Tongue (tissue), 3 donors: ENCODE measurements at places on chromosomes 5 and 9.
A peak's percentile ranks its signal among the peaks of the same experiment; 100 is the strongest.

DNA sequence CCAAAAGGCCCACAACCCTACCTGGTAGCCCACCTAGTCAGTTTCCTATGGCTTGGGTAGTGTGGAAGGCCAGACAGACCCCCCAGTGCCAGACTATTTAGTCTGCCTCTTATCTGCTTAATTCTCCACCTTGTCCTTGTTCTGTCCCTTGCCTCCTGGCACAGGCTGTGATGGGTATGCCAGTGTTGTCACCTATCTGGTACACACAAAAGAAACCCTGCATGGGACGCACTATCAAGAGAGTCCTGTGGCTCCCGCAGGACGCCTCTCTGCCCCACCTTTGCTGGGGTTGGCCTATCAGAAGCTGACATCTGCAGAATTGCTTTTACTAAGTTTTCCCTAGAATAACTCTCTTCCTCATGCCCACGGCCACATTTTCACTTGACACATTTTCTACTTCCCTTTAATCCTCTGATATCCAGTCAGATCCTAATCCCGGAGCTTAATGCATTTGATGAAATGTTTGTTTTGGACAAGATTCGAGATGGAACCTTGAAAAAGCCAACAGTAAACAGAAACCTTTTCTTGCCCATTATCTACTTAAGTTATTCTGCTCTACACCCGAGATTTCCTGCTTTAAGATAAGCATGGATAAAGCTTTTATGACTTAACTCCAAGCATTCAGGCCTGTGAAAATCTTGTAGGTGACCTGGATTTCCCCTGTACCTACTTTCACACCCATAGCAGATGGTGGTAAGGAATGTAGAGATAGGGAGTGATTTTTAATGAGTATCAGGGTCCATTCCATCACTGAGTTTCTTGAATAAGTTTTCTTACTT lies 468.5 kb downstream of the ZNF608 start:
- DNase-seq: no peak

DNA sequence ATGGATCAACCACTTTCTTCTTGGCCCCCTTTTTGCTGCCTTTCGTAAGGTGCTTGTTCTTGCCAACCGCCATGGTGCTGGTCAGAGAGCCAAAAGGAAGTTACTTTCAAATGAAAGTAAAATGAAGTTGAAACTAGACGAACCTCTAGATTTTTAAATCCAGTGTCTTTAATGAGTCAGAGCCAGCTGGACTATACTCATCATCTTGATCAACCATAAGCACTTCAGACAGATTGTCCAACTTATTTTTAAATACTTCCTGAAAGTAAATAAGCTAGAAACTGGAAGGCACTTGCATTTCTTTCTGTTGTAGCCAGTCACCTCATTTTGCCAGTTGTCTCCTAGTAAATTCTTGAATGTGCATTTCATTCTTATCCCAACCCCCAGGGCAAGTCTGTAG lies 48.9 kb downstream of the JMY start:
- no peak for DNase-seq

DNA sequence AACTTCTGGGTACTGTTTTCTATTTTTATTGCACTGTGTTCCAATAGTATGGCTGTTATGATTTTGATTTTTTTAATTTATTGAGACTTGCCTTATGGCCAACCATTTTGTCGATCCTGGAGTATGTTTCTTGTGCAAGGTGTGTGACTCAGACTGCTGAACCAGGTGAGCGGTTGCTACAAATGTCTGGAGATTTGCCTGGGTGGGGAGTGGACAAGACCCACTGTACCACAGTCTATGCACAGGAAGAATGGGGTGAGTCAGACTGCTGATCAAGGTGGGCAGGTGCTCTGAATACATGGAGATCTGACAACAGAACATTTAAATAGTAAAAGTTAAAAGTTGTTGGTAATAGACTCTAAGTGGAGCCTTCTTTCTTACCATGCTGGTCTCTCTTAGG lies 609.2 kb downstream of the CSNK1G3 start:
- DNase-seq: no peak

DNA sequence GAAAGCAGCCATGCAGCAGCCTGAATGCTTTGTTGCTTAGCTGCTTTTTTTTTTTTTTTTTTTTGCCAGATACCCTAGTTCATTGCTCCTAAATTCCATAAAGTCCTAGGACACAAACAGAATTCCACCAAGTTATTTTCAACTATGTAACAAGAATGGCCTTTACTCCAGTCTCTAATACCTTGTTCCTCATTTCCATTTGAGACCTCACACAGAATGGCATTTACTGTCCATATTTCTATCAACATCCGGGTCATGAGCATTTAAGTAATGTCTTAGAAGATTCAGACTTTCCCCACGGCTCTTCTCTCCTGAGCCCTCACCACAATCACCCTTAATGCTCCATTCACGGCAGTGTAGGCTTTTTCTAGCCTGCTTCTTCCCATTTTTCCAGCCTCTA lies 31.7 kb upstream of the FBXW11 start:
- DNase-seq: no peak

- DNase-seq: peak; percentile 14
Observed at GRCh38 chr5:104977529-104977928, 1414.9 kb upstream of the NUDT12 start.

- no peak for DNase-seq
Observed at GRCh38 chr9:115730845-115731244, 422.7 kb upstream of the PAPPA start.

- DNase-seq: no peak
Observed at GRCh38 chr5:119745976-119746375, 116.6 kb downstream of the FAM170A start.

GRCh38 chr5:10446490-10446889 lies 4.8 kb downstream of the ROPN1L start:
- DNase-seq: no peak

DNA sequence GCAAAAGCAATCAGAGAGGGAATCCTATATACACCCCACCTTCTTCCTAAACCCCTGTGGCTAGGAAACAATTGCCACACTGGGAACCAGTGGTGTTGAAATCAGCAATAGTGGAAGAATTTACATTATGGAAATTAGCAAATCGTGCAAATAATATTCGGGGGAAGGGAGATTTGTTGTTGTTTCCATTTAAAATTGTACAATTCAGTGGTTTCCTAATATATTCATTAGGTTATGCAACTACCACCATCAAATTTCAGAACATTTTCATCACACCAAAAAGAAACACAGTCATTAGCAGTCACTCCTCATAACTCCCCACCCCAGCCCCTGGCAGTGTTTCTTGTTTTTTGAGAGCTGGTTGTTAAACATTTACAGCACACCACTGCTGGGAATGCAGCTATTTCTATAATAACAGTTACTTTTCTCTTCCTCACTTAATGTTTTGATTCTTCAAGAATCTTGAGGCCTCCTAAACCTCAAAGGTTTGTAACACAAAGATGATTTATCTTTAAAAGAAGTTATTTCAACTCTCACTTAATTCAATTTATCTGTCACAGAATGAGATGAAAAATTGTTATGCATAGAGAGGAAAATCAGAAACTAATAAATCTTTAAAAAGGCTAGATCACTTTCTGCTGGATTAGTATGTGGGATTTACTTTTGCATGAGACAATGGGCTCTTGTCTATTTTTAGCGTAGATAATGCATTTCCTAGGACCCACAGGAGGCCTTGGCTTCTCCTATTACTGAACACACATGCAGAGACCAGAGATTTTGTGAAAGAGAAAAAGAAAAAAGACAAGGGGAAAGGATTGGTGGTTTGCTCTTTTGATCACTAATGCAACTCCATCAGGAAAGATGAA lies 91.8 kb upstream of the DAPK1 start:
- DNase-seq: peak; percentile 46

GRCh38 chr9:133691626-133692363 lies 46.4 kb downstream of the SARDH start:
- no peak for DNase-seq

GRCh38 chr9:35517131-35517530 lies 27.2 kb downstream of the RUSC2 start:
- peak; percentile 46 for DNase-seq

GRCh38 chr9:15249981-15250380 lies 57.0 kb downstream of the TTC39B start:
- no peak for DNase-seq

DNA sequence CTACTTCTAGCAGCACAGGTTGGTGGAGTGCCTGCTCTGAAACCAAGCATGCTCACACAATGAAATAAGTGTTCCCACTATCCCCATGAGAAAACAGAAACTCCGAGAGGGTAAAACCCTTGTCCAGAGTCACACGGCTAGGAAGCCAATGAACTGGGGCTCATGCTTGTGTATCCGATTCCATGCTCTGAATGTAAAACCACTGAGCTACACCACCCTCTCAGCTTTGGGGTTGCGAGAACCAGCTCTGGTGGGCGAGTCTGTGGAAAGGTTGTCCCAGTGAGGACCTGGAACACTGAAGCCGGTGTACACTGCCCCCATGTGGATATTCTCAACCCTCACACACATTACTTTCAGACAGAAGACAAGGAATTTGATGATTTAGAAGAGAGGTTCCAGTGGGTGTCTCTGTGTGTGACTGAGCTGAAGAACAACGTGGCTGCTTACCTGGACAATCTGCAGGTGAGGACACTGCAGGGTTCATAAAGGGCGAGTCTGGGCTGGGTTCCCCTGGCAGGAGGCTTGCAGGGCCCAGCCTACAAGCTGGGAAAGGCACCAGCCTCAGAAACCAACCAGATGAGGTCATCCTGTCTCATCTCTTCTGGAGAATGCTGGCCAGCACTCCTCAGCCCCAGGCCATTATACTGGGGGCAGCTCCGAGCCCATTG lies 37.4 kb downstream of the ARHGEF37 start:
- peak; percentile 69 for DNase-seq

- no peak for DNase-seq
Observed at GRCh38 chr5:113099822-113100221, 123.2 kb downstream of the DCP2 start.

DNA sequence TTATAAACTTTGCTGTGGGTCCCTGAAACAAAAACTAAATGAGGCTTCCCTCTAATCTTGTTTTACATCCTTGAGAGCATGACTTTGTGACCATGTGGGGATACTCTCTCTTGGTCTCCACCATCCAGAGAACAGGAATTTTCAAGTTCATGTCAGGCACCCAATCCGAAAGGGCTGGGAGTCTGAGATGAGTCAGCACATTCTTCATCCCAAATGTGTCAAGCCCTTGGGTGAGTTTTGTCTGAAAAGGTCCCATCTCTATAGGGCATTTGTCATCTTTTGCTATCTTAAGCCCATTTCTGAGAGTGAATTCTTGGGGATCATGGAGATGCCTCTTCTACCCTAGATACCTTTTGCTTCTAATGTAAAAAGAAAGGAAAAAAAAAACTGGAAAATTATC lies 26.9 kb upstream of the RAPGEF6 start:
- no peak for DNase-seq

DNA sequence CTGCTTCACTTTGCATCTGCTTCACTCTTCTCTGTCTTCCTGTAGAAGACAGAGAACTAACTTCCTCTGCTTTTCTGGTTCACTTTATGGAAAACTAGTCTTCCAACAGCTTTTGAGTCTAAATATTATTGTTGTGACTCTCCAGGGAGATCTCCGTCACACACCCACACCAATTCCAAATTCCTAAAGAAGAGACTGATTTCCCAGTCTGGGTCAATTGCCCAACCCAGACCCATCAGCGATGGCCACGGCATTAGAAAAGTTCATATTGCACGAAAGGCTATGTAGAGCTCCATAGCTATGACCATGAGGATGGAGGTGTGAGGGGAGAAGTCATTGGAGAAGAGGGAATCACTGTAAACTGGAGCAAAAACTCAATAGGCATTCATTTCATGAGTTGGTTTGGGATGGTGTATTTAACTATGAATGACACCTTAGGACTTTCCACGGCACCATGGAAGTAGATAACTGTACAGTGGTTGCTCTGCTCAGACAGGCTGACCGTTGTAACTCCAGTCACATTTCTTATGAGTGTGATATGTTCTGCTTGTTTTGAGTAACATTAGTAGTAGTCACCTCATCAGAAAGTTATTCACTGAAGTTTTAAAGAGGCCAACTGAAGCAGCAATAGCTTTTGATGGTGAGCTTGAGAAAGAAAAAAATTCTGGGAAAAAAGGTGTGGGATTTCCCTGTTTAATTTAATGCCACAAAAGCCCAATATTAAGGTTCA lies 78.1 kb upstream of the MAMDC2 start:
- no peak for DNase-seq

DNA sequence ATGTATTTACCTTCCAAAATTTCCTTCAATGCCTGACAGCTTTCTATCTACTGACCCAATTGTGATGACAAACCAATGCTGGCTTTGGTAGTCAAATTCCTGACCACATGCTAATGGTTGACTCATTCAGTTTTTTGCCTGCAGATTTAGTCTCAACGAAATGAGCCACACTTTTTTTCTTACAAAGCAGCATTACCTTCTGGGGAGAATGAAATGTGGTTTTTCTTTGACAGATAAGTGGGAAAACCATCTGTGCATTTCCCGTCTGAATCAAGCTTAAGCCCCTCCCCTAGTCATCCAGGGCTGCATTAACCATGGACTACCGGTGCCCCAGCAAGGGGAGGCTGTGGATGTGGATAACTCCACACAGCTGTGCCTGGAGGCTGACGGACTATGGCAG lies 99.6 kb upstream of the TAF11L2 start:
- no peak for DNase-seq
